ENCODE measurements at places on chromosomes 7 and 10.

DNA sequence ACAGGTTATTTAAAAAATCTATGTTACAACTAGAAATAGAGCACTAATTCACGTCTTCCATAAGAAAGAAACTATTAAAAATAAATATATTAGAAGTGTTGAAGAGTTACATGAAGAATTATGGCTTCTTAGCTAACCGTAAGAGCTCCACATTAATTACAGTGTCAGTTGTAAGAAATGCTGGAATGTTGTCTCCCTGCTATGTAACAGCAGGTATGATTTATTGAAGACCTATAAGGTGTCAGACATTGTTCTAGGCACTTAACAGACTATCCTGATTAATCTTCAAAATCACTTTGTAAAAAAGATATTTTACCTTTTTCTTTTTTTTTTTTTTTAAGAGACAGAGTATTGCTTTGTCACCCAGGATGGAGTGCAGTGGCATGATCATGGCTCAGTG, 75.8 kb upstream of the NEBL start:
- DNase-seq: no peak

GRCh38 chr7:112905950-112906349, 115.8 kb upstream of the TMEM168 start:
- no peak for DNase-seq

DNA sequence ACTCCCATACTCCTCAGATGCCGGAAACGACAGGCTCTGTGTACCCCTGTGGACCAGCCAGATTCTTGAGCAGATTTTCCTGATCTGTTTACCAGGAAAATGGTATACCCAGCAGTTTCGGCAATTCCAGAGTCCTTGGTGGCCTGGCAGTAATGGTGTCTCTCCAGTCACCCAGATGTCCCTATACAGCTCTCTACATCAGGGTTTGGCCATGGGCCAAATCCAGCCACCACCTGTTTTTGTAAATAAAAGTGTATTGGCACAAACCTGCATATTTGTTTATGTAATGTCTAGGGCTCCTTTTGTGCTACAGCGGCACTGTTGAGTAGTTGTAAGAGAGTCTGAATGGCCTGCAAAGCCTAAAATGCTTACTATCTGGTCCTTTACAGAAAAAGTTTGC, 491.3 kb downstream of the RPS24 start:
- no peak for DNase-seq

- DNase-seq: no peak
These were observed 40.7 kb upstream of the TNS3 start for GRCh38 chr7:47622586-47622945.

GRCh38 chr7:106462365-106462859, 177.6 kb upstream of the NAMPT start:
- DNase-seq: no peak

GRCh38 chr7:130506358-130506757, 14.5 kb downstream of the MEST start:
- DNase-seq: no peak

DNA sequence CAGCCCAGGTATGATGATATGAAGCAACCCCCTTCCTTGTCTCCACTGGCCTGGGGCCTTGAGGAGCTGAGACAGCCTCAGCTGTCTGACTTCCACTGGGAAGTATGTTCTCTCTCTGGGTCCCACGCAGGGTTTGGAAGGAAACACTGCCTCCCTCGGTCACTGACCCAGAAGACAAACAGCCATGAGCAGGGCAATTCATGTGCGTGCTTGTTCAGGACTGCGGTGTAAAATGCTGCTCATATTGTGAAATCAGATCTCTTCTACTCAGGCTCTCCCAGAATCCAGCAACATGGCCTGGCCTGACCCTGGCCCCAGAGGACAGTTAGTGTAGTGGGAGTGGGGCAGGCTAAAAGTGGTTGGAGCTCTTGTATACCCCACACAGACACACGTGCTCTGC, 2.8 kb downstream of the CLCN1 start:
- DNase-seq: no peak

Measured in spleen (tissue), 13 donors.